NCI-H524 treated with DMSO at 0.1 percent for 48 hours (cell line): ENCODE measurements at places on chromosomes 12 and 14.

DNA sequence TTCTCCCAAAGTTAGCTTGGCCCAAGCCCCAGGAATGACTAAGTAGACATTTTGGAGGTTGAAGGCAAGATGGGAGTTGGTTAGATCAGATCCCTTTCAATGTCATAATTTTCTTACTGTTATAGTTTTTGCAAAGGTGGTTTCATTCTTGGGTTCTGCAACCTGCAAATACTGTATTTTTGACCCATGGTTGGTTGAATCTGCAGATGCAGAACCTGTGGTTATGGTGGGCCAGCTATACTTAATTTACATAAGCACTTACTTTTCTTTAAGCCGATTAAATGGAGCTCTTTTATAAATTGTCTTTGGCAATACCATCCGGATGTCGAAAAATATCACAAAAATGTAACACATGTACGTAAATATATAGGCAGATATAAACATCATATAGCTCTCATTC lies 25.6 kb downstream of the LEMD3 start:
- no peak for DNase-seq

DNA sequence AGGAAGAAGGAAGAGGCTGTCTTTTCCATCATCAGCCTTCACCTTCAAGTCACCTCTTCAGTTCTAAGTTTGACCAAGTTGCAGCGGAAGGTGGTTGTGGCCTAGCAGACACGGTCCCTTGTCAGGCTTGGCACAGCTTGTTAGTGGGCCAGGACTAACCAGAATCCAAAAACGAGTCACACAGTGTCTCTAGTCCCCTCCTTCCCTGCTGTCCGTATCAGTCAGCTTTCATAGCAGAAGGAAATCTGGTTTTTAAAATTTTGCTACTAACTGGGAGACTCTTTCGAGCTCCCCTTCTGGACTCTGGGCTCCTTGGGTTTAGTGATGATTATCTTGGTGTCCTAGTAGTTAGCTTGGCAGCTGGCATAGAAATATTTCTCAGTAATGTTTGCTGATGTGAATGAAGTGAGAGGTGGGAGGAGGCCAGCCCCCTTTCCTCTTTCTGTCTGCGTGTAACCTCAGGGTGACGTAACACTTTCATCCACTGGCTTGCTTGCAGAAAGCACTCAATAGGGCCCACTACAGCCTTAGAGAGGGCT lies 3.8 kb downstream of the ETV6 start:
- no peak for DNase-seq

GRCh38 chr14:78170203-78170602 lies at the start of gene NRXN3:
TSS of gene NRXN3 (plus strand) at chr14:78170373. CDS start at chr14:78243094, 72,721 bp downstream.
- no peak for DNase-seq

- no peak for DNase-seq
These were observed 39.9 kb downstream of the DNAI7 start for GRCh38 chr12:25155022-25155576.

GRCh38 chr12:24049101-24049500 lies 99.6 kb upstream of the SOX5 start:
- DNase-seq = no peak

GRCh38 chr12:112734859-112735695 lies 56.5 kb upstream of the RPH3A start:
- DNase-seq = no peak

GRCh38 chr12:117144599-117144998 lies 45.4 kb upstream of the TESC start:
- no peak for DNase-seq

DNA sequence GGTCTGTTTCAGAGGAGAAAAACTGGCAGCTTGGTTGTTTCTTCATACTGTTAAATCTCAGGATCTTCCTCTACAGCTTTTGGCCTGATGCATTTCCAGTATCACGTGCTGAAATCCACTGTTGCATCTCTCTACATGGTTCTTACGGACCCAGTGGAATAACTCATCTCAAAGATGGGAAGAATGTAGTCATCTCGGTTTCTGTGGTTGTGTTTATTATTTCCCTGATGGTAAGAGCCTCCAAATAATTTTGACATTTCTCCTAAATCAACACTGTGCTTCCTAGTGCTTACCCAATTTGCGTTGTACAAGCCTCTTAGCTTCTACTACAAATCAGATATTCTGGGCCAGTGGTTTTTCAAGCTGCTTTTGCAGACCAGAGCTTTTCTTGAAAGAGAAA lies 812.8 kb downstream of the C12orf50 start:
- no peak for DNase-seq

DNA sequence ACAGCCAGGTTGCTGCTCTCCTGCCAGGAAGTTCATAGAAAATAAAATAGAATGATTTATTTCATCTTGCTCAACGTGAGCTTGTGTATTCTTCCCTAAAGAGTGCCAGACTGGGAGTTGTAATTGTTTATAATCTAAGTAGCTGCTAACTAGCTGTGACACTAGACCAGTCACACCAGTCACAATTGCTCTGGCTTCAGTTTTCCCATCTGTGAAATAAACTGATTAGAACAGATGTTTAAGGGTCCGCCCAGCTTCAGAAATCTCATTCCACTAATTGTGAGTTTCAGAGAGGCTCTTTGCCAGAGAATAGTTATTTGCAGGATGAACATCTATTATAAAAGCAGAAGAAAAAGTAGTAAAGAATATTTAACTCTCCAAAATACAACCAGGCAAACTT lies 55.6 kb upstream of the ZDHHC17 start:
- no peak for DNase-seq

DNA sequence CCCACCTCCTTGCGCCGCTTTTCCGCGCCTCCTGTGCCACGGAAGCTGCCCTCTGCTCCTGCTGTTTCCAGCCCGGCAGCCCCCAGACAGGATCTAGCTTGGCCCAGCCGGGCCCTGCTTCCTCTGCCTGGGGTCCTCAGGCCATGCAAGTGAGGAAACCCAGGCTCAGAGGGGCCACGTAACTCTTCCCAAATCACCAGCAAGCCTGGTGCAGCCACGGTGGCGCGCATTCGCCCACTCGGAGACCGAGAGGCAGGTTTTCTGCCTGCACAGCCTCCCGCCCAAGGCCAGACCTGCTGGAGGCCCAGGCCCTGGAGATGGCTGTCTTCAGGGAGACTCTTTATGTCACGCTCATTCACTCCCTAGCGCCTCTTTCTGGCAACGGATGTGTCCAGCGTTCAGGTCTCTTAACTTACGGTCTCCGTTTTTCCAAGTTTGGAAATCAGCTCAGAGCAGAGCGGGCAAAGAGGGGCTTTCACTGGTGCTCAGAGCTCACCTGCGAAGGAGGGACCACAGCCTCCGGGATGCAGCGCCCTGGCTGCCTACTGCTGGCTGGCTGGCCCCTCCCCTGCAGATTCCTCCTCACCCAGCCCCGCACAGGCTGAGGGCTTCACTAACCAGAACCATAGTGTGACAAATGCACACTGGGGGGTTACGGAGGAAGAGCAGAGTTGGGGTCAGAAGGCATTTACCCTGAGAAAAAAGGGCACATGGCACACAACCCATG lies 20.6 kb upstream of the CEP170B start:
- no peak for DNase-seq

- no peak for DNase-seq
These were observed 1.4 kb downstream of the PLD4 start for GRCh38 chr14:104925855-104926609.

GRCh38 chr12:22474970-22475720 lies 69.2 kb downstream of the C2CD5 start:
- no peak for DNase-seq

GRCh38 chr12:98260276-98260675 lies 255.1 kb upstream of the TMPO start:
- DNase-seq = no peak

DNA sequence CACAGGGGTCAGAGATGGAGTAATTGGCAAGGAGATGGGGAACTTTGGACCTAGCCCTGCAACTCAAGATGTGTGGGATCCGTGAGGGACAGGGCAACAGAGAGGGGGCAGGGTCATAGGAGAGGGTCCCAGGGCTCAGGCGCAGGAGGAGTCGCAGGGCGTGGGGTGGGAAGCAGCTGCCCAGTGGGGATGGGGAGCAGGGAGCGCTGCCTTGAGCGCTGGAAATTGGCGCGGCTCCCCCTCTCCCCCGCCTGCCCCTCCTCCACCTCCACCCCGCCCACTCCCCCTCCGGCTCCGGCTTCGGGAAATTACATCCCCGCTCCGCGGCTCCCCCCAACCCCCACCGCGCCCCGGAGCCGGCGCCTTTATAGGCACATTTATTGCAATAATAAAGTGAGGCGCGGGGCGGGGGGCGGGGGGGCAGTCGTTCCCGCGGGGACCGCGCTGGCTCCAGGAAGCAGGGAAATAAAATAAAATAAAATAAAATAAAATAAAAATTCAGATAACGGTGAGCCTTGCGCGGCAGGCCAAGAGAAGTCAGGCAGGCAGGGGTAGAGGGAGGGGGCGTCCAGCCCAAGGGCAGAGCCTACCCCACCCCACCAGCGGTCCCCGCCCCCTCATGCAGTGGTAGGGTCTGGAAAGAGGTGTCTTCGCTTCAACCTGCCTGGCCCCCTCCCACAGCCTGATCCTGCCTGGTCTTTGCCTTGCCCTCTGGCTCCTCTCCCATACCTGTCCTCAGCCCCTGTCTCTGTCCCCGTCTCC lies 3.6 kb downstream of the NXPH4 start:
- no peak for DNase-seq

GRCh38 chr12:120376934-120377572 lies 8.1 kb upstream of the MSI1 start:
- no peak for DNase-seq

DNA sequence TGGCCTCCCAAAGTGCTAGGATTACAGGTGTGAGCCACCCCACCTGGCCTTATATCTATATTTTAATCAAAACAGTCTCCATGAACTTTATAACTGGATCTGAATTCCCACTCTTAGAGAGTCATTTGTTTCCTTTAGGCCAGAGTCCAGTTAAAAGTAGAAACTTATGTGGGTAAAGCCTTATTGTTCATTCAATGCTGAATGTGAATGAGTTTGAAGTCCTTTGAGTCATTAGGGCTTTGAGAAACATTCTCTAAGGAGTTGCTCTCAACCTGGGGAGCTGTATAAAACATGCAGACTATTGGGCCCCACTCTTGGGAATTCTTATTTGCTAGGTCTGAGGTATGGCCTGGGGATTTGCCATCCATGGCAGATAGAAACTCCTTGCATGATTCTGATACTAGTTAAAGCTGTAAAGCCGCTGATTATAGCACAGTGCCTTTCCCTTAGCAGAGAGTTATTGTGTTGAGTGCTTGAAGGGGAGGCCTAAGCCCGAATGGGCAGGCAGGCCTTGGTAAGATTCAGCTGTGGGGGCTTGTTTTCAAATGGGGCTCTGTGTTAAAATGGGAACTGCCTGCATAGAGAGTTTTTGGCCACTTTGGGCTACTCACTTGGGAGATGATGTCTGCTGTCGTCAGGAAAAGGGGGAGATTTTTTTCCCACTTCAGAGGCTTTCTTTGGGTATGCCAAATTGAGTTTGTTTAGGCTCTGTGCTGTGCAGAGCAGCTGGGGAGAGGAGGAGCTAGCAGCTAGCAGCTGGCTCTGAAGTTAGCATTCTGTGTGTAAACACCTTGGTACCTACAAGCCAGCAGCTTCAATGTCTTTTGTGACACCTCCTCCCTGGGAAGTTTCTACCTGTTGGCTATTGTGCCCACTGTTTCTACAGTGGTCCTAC lies 117.5 kb downstream of the DACT1 start:
- peak; percentile 53 for DNase-seq

- DNase-seq = no peak
These were observed 56.4 kb downstream of the GOLGA5 start for GRCh38 chr14:92850492-92850891.

- DNase-seq = no peak
These were observed 60.1 kb downstream of the ADCK1 start for GRCh38 chr14:77859934-77860570.

- DNase-seq = no peak
These were observed 46.5 kb upstream of the KCNMB4 start for GRCh38 chr12:70319605-70320004.

GRCh38 chr14:79947440-79948054 lies 263.8 kb downstream of the DIO2 start:
- DNase-seq = peak; percentile 100

- no peak for DNase-seq
These were observed 3.1 kb downstream of the ARHGEF25 start for GRCh38 chr12:57614178-57614947.

DNA sequence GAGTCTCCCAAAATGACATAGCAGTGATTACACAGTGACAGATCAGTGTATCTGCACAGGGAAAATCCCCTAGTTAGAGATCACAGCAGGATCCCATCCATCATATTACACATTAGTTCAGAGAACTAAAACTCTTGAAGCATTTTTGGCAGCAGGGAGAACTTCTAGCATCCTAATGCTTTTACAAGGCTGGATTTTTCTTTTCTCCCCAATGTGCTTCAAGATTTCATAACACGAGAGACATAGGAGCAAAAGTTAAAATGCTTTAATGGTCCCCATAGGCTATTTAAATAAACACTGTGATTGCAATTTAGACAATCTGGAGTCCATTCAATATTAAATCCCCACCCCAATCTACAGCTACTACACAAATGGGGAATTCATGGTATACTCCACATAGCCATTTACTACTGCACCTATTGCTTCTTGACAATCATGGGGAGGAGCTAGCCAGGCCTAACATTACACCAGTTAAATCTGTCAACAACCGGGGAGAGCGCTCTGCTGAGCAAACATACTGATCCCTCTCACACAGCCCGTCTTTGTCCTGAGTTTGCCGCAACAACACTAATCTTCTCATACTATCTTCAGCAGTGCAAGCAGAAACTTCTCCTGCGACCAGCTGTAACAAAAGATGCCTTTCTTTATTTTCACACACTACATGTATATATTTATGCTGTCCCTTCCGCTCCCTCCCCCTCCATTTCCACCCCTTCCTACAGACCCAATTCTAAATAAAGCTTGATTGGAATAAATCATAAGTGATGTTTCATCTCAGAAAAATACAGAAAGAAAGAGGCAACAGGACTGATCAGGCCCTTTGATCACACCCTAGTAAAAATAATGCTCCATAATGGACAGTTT lies 120.3 kb upstream of the SOX5 start:
- DNase-seq = no peak

DNA sequence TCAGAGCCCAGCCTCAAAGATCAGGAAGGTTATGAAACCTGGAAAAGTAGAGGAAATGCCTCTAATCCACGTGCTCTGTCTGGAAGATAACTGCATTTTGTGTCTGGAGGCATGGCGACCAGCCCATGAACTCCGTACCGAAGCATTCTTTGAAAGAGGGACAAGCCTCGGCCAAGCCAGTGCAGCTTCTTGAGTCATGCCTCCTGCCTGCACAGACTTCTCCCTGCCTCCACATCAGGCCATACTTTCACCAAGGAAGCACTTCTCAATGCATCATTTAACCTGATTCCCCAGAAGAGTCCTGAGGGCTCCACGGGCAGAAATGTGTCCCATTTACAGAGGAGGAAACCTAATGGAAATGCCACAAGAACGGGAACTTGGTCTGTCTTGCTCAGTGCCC lies 3.4 kb downstream of the ACTN1 start:
- no peak for DNase-seq

GRCh38 chr14:58100735-58101368 lies 51.2 kb downstream of the ARMH4 start:
- DNase-seq = no peak

GRCh38 chr12:100331871-100332270 lies 25.0 kb upstream of the SLC17A8 start:
- no peak for DNase-seq

DNA sequence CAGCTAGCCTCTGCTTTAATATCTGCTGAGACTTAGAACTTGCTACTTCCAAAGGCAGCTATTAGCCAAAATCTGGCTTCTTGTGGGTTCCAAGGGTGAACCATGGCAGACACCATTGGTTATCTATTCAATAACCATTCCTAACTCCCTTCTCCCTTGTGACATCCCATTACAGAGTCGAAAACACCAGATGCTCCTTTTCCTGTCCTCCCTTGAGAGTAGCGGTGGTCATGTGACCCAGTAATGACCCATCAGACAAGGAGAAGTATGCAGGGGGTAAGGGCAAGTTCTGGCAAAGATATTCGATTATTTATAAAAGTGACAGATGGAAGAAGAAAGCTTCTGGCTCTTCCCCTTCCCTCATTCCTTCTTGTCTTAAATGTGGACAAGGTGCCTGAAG lies 20.1 kb downstream of the TGFB3 start:
- peak; percentile 92 for DNase-seq
